NCI-H1048 (cell line): ENCODE measurements at places on chromosomes 3 and 15.

- no peak for DNase-seq
These were observed 23.6 kb downstream of the PTPN23 start for GRCh38 chr3:47404431-47404876.

DNA sequence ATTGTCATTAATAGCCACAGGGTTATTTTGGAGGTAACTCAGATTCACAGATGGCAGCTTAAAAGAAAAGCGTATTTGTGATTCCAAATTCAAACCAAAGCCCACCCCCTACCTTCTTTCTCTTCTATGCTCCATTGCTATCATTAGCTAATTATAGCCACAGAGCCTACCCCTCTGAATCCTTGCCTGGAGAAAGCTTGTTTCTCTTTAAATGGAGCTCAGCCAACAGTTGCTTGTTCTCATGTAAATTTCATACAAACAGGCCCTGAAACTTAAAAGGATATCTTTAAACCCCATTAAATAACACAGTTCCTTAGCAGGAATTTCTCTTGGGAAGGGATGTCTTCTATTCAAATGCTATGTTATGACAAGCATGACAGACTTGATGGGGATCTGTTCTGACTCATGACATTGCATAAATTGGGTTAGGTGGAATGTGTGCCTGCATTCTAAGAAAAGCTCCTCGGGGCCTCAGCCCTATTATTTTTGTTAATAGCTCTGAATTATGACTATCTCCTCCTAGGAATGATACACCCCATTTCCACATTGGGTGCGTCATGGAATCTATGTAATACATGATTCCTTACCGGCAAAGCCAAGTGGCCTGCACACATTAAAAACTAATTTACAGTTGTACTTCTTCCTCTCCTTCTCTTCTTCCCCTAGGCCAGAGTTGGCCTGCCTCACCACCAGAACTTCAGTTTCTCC is 265.8 kb downstream of the TAFA4 start:
- DNase-seq: no peak

GRCh38 chr3:29181149-29181780 is 99.6 kb upstream of the RBMS3 start:
- DNase-seq: no peak

GRCh38 chr15:92612891-92613290 is 42.7 kb downstream of the FAM174B start:
- DNase-seq: no peak

DNA sequence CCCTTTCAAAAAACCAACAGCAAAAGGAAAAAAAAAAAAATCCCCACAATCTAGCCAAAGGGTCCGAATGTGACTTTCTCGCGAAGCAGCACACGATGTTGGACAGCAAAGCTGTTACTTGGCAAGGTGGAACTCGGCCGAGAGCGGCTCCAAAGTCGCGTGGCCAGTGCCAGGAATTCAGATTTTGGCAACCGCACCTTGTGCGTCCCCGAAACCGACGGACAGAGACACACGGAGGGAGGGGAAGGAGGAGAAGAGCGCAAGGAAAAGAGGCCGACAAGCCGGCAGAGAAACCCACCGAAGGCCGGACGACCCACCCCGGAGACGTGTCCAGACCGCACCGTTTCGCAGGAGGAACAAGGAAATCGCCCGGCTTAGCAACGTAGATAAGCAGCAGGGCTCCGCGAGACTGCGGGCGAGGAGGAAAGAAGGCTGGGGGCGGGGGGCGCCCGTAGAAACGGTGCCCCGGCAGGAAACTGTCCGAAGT is 517.3 kb downstream of the MECOM start:
- DNase-seq: no peak

GRCh38 chr3:58214484-58215316 is 3.9 kb upstream of the DNASE1L3 start:
- no peak for DNase-seq

DNA sequence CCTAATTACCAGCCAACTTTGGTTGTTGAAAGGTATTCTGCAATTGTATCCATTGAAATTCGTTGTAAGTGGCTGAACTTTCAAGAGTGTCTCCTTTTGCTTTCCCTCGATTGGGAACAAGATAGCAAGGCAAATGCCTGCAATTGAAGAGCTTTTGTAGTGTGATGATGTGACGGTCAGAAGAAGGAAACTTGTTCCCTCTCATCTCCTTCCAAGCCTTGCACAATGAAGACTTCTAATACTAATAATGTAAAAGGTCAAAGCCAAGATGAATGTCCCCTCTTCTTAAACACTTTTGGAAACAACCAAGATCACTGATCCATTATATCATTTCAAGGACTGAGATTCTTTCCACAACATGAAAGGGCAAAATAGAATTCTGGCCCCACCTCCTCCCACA is 101.9 kb upstream of the LMCD1 start:
- no peak for DNase-seq

GRCh38 chr3:111627092-111627491 is 31.9 kb upstream of the ZBED2 start:
- DNase-seq: no peak

- no peak for DNase-seq
These were observed 48.2 kb downstream of the SRGAP3 start for GRCh38 chr3:9201266-9201665.

DNA sequence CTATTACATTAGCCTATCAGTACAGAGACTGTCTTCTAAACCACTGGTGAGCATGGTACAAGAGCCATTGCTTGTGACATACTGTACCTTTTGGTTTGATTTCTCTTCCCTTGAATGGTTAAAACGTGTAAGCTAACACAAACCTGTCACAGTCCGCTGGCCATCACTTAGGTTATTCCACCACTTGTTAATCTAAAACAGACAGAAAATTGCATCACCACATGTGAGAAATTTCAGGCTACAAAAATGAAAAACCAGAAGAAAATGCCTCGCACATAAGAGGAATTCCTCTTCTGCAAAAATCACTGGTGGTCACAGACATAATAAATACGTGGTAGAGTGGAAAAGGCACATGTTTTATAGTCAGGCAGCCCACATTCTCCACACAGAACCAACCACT is 22.1 kb downstream of the PARL start:
- no peak for DNase-seq

GRCh38 chr15:92603278-92603677 is 52.3 kb downstream of the FAM174B start:
- DNase-seq: no peak

DNA sequence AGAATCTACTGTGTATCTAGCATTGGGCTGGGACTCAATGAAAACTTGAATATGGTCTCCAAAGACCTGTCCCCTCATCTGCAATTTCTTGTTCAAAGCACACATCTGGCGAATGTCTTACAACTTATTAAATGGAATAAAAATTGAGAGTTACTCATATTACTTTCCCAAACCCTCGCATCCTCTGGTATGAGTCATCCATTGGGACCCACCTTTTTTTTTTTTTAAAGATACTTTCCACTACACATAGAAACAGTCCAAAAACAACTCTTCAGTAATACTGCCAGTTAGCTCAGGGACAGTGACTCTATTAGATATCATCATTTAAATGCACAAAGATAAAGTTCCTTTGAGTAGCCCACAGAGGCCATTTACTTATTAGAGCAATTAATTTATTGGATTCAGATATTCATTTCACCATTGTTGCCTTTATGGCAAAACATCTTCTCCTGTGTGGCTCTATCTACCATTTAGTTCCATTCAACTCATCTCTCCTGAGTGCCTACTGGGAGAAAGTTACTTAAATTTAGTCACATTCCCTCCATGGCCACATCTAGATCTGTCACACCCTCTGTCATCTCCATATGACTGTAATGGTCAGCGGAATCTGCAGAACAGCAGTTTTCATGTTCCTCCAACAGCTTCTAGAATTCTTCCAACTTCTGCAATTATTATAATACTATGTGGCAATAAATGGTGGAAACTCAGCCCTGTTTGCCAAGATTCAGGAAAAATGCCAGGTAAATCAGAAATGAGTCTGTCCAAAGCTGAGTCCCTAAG is 77.9 kb upstream of the ARHGEF3 start:
- DNase-seq: no peak

- DNase-seq: no peak
These were observed 474.7 kb downstream of the IL5RA start for GRCh38 chr3:2635511-2635910.

GRCh38 chr3:119427669-119428068 is 35.7 kb downstream of the TMEM39A start:
- DNase-seq: no peak

DNA sequence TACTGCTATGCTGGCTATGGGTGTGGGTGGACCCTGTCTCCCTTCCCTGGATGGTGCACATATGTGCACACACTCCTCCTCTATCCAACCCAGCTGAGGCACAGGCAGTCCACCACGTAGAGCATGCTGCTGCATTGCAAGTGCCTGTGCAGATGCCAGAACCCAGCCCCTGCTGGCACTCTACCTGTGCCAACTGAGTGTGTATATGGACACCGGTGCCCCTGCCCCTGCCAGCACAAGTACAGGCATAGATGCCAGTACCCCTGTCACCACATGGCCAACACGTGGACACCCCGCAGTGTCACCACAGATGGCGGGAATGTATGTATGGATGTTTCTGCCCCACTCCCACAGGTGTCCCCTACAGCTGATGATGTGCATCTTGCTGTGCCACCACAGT is 216.5 kb downstream of the ISL2 start:
- no peak for DNase-seq
